NCI-H82 (cell line): ENCODE measurements at places on chromosomes 4 and X.

DNA sequence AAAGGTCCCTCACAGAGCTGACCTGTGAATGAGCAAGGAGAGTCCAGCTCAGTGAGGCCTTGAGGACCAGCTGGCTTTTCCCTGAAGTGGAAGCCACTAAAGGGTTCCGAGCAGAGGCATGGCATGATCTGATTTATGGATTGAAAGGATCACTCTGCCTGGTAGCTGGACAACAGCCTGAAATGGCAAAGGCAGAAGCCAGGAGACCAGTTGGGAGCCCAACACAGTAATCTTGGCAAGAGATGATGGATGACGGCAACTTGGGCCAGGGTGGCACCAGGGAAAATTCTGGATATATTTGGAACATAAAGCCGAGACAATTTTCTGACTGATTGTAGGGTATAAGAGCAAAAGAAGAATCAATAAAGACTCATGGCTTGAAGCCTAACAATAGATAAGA is 69.3 kb upstream of the STIM2 start:
- no peak for DNase-seq

DNA sequence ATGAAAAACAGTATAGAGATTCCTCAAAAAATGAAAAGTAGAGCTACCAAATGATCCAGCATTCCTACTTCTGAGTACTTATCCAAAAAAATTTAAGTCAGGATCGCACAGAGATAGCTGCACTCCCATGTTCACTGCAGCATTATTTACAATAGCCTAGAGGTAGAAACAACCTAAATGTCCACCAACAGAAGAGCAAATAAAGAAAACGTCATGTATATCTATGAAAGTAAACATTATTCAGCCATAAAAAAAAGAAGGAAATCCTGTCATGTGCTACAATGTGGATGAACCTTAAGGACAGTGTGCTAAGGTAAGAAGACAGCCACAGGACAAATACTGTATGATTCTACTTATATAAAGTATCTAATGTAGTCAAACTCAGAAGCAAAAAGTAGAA is 12.4 kb downstream of the THOC2 start:
- no peak for DNase-seq

- no peak for DNase-seq
Measured at GRCh38 chrX:2220829-2221567, 279.8 kb downstream of the DHRSX start.

DNA sequence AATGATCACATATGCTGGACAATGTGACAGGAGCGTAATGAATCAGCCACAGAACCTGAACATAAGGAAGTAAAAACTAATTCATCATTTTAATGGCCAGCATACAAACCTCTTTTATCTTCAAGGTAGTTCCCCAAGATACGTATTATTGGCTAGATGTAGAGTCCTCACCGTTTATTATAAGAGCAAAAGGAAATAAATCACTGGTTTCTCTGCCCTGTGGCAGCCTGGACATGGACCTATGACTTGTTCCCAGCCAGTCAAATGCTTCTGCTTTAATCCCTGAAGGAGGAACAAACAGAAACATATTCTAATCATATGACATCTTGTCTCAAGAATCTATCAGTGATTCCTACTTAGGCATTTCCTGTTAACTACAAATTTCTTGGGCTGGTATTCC is 86.8 kb upstream of the FAM241A start:
- no peak for DNase-seq

- no peak for DNase-seq
Measured at GRCh38 chrX:63581906-63582305, 203.1 kb downstream of the ARHGEF9 start.

- DNase-seq = no peak
Measured at GRCh38 chrX:153744210-153745066, 19.6 kb upstream of the PLXNB3 start.

DNA sequence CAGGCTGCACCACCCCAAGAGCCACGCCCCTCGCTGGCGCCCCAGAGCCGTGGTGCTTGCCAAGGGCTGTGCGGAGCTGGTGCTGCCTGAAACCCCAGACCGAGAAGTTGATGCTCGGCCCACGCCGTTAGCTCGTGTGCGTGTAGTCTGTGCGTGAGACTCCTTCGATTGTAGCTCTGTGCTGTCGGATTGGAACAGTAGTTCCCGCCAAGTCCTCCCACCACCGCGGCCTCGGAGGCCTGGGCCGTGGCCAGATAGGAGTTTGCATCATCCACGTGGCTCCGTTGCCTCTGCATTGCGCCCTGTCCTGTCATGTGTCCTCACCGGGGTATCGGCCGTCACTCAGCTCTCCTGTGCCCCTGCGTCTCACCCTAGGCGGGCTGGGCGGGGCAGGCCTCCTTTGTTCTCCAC is 24.2 kb downstream of the TNIP2 start:
- DNase-seq = no peak

DNA sequence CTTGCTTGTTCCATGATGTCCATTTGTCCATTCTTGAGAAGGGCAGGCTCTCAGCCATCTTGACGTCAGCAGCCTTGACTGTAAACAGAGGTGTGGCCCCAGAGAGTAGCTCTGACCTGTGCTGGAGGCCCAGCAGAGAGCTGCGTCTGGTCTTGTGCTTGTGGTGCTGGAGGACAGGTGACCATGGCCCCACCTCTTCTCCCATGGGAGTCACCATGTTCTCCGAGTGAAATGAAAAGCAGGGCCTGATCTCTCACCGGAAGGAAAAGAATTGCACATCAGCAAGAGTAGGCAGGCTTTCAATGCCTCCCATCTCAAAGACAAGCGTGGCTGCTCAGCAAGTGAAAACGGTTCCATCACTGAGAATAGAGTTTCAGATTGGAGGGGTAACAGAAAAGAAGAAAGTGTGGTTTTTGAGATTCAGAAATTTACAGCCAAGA is 11.5 kb downstream of the PARM1 start:
- no peak for DNase-seq

GRCh38 chr4:113094802-113095201 is 45.3 kb downstream of the ANK2 start:
- DNase-seq = peak; percentile 39

DNA sequence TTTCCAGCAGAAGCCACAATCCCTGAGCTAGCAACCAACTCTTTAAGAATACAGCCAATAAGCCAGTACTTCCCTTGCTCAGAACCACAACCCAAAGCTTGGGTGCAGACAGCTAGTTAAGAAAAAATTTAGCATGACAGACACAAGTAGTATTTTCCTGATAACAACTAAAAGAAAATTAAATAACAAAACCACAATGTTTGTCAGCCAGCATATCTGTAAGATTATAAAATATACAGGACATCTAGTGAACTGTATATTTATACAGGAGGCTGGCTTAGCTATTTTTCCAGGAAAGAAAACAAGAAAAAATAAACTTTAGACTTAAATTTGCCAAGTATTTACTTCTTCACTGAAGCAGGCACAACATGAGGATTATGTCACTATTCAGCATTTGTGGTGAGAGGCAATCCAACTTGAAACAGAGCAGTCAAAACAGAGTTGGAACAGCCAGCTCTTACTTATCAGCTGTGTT is 6.6 kb downstream of the PF4V1 start:
- no peak for DNase-seq
